ENCODE measurements at places on chromosomes 16 and 17.

GRCh38 chr17:45868276-45868675 lies 23.6 kb downstream of the SPPL2C start:
- DNase-seq: no peak

- no peak for DNase-seq
These were observed 8.2 kb upstream of the PHF12 start for GRCh38 chr17:28959471-28959871.

- DNase-seq: no peak
These were observed 4.6 kb downstream of the MMP28 start for GRCh38 chr17:35790841-35791240.

- no peak for DNase-seq
These were observed 96.3 kb upstream of the ZNF750 start for GRCh38 chr17:82935966-82936767.
